ENCODE measurements at places on chromosomes 3 and 15.

- no peak overlapping the region for H3K4me3 ChIP-seq
- no peaks in the 10 kb centered on the region for H3K27me3 ChIP-seq
- H3K27ac ChIP-seq, result no peak overlapping the region
- peaks cover 3% of the 10 kb centered on the region for H3K36me3 ChIP-seq
- no peak for DNase-seq
Measured at GRCh38 chr3:45412763-45413162, 24.4 kb downstream of the LARS2 start.

- H3K4me3 ChIP-seq, result no peak overlapping the region
- DNase-seq, result no peak
- no peaks in the 10 kb centered on the region for H3K27me3 ChIP-seq
- H3K36me3 ChIP-seq, result no peaks in the 10 kb centered on the region
- H3K27ac ChIP-seq, result no peak overlapping the region
Measured at GRCh38 chr3:130831719-130832400, 62.0 kb upstream of the ATP2C1 start.

DNA sequence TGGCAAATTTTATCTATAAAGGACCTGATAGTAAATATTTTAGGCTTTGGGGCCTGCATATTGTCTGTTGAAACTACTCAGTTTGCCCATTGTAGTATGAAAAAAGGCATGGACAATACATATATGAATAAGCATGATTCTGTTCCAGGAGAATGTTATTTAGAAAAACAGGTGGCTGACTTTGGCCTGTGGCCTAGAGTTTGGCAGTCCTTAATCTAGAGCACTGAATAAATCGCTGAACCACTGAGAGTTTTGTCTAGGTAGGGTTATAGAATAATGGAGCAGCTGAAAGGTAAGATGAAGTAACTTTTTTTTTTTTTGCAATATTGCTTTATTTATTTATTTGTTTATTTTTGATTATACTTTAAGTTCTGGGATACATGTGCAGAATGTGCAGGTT, 75.0 kb downstream of the LRRC49 start:
- no peaks in the 10 kb centered on the region for H3K36me3 ChIP-seq
- H3K4me1 ChIP-seq, result no peaks in the 10 kb centered on the region
- no peak for DNase-seq
- H3K4me3 ChIP-seq, result no peak overlapping the region
- no peak overlapping the region for H3K27ac ChIP-seq

DNA sequence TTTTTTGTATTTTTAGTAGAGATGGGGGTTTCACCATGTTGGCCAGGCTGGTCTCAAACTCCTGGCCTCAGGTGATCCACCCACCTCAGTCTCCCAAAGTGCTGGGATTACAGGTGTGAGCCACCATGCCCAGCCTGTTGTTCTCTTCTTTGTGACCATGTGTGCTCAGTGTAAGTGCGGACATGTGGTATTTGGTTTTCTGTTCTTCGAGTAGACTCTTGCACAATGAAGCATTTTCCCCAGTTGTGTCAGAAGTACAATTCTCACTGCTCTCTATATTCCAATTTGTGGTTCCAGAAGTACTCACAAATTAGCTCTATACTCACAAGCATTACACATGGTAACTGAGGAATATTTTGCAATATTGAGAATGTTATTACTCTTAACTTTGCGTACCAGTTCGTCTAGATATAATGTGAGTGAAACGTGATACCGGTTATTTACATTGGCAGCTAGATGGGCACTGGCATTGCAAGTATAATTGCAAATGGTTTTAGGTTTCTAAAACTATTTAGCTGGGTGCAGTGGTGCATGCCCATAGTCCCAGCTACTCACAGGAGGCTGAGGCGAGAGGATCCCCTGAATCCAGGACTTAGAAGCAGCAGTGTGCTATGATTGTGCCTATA, 34.2 kb upstream of the MTMR14 start:
- H3K4me1 ChIP-seq, result no peaks in the 10 kb centered on the region
- H3K27ac ChIP-seq, result no peak overlapping the region
- H3K36me3 ChIP-seq, result no peaks in the 10 kb centered on the region
